Umbilical cord (tissue), 2 donors: ENCODE measurements at places on chromosomes 6 and 20.

DNA sequence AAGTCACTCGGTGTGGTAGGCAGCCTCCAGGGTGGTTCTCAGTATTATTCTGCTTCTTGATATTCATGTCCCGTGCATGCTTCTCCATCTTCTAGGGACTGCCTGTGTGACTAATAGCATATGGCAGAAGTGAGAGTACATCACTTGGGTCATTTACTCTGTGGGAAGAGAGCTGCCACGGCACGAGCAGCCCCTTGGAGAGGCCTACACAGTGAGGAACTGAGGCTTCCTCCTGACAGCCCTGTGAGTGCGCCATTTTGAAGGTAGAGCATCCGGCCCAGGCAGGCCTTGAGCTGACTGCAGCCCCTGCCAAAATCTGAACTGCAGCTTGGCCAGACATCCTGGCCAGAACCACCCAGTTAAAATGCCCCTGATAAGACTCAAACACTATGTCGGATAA is 17.3 kb upstream of the MCUR1 start:
- no peak for DNase-seq

DNA sequence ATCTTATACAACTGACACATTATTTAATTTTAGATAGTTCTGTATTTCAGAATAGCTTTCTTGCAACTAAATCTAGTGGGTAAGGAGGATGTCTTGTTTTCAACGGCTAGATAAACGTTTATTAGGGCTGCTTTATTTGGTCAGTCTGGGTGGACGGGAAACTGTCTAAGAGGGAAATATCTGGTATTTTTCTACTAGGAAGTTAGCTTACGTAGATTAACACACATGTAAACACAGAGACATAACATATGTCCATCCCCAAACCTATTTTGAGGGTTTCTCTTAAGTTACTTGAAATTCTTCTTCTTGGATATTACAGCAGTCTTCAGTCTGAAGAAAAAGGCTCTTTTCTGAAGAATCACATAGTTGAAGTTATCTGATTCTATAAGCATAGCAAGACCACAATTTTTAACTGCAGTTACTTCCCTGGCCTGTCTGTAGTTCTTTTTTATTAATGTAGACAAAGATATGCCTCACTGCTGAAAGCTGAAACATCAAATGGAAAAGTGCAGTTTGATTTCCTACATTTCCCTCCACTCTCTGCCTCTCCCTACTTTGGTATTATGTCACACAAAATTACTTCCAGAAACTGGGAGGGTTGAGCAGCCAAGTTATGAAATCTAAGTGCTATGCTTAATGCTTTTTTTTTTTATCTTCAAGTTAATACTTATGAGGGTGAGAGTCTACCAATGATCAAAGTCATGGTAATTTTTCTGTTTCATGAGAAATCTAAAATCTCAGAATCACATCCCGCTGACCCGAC is 37.4 kb downstream of the PLAGL1 start:
- peak; percentile 80 for DNase-seq

GRCh38 chr20:62048821-62049291 is 16.8 kb downstream of the TAF4 start:
- no peak for DNase-seq

DNA sequence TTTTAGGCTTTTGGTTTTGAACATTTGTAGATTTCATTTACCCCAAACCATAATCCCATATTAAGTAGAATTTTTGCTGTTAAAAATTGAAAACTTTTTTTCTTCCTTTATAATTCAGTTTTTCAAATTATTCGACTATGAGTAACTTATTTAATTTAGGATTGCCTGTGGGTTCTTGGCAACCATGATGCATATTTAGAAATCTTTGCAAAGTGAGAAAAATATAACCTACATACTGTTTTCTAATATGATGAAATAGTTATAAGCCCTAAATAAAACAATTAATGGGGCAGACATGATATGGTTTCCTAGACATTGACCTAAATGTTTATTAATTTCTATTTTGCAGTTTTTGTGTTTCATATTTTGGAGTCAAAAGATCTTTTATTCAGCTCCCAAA is 23.6 kb downstream of the NEDD9 start:
- DNase-seq = no peak

- no peak for DNase-seq
Measured at GRCh38 chr6:36094238-36094637, 36.1 kb upstream of the MAPK13 start.

- DNase-seq = no peak
Measured at GRCh38 chr6:144666781-144667180, 381.6 kb downstream of the UTRN start.

GRCh38 chr20:34928411-34928810 is 27.2 kb downstream of the GSS start:
- DNase-seq = no peak

GRCh38 chr6:27672113-27672799 is 199.4 kb upstream of the ZNF184 start:
- no peak for DNase-seq

DNA sequence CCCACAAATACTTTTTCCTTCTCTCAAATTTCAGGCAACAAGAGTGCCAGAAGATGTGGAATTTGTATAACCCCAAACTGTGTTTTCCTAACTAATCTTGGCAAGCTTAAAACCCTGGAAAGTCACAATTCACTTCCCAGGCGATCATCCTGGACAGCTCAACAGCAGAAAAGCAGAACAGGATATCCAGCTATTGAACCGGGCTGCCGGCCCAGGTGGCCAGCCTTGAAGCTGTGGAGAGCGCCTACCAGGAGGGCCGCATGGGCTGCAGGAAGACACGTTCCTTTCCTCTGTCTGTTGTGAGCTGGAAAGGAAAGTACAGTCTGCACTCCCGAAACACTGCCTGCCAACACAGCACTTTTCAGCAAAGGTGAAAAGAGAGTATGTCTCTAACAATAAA is 719.7 kb upstream of the MARCKS start:
- peak; percentile 38 for DNase-seq

DNA sequence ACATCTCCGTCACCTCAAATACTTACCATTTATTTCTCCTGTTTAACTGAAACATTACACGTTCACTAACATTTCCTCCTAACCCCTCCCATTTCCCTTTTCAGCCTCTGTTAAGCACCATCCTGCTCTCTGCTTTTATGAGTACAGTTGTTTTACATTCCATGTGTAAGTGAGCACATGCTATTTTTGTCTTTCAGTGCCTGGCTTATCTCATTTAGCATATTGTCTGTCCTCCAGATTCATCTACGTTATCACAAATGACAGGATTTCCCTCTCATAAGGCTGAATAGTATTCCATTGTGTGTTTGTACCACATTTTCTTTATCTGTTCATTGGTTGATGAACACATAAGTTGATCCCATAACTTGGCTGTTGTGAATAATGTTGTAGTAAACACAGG is 22.7 kb downstream of the TAF11 start:
- DNase-seq = peak; percentile 61

DNA sequence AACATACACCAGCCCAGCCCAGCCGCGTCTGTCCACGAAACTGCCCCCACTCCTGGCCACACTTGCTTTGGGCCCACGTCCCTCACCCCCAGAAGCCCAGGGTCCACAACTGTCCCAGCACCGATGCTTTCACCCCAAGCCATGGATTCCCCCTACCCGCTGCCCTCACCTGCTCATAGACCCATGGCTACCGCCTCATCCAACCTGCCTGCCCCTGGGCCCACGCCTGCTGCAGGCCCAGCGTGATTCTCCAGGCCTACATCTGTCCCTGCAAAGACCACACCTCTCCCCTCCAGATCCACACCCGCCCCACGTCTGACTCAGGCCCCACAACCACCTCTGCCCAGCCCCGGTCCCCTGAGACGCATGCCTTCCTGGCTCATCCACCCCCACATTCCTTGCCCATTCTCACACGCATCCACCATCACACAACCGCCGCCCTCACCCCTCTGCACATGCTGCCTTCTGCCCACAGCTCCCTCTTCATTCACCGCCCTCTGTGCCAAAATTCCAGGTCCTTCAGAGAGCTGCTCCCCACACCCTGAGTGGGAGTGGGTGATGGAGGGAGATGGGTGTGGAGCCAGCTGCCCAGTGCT is 86.7 kb downstream of the GRM4 start:
- DNase-seq = no peak

- DNase-seq = peak; percentile 92
Measured at GRCh38 chr6:157669747-157670216, 153.3 kb upstream of the SNX9 start.

GRCh38 chr6:27176523-27177484 is 70.7 kb upstream of the PRSS16 start:
- DNase-seq = peak; percentile 73

GRCh38 chr6:148317739-148318138 is 24.9 kb upstream of the SASH1 start:
- DNase-seq = no peak
